Activated gamma-delta T cell (primary cell): ENCODE measurements at places on chromosomes 3 and 15.

DNA sequence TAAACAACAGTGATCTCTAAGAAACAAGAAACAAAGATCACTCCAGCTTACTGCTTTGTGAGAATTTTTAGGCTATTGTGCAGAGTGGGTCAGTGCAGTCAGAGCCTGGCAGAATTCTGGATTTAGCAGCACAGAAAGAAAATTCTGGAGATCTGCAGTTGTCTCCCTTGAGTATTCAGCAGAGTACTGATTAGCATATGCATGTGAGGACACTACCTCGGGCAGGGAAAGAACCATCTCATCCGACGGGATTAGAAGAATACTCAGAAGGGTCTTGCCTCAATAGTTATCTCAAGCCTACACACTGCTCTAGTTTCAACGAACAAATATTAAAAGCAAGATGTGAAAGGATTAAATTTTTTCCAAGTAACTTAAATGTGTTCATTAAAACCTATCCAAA, 70.7 kb downstream of the TRPC1 start:
- DNase-seq = no peak

- DNase-seq = no peak
These were observed 44.4 kb upstream of the C3orf38 start for GRCh38 chr3:88105325-88105724.

GRCh38 chr3:12405432-12406272, 78.6 kb upstream of the TSEN2 start:
- no peak for DNase-seq

- DNase-seq = no peak
These were observed 106.7 kb downstream of the DPH6 start for GRCh38 chr15:35439291-35439690.

- DNase-seq = no peak
These were observed 36.0 kb downstream of the BTLA start for GRCh38 chr3:112463250-112463649.

DNA sequence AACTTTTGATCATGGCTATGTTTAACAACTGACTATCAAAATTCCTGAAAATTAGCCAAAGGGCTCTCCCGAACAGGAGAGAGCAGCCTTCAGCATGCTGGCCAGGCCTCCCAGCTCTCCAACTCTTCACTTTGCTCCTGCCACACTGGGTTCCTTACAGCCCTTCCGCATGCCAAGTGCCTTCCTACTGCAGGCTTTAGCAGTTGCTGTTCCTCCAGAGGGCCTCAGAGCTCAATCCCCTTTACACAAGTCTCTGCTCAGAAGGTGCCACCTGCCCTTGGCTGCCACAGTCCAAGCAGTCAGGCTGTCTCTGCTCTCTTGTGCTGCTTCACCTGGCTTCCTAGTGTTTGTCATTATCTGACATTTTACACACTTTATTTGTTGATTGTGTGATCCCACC, 553.1 kb upstream of the PPP2R3A start:
- DNase-seq = no peak

- no peak for DNase-seq
These were observed 855.4 kb upstream of the ARPP21 start for GRCh38 chr3:34783876-34784275.

GRCh38 chr3:19489936-19490335, 341.6 kb downstream of the KCNH8 start:
- DNase-seq = no peak

DNA sequence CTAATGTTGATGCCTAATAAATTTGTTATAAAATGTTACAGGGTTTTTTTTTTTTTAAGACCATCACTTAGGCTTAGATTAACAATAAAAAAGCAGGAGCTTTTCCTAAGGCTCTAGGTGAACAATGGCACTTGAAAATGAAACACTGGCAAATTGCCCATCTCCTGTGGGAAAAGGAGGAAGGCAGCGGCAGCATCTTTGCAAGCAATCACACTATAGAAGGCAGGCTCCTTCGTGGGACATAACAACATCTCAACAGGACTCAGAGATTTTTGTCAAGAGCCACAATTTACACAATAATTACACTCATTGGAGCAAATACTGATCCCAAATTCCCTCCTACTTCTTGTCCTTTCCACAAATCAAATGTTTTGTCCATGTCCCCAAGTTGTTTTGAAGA, 646.7 kb downstream of the ROBO2 start:
- no peak for DNase-seq

DNA sequence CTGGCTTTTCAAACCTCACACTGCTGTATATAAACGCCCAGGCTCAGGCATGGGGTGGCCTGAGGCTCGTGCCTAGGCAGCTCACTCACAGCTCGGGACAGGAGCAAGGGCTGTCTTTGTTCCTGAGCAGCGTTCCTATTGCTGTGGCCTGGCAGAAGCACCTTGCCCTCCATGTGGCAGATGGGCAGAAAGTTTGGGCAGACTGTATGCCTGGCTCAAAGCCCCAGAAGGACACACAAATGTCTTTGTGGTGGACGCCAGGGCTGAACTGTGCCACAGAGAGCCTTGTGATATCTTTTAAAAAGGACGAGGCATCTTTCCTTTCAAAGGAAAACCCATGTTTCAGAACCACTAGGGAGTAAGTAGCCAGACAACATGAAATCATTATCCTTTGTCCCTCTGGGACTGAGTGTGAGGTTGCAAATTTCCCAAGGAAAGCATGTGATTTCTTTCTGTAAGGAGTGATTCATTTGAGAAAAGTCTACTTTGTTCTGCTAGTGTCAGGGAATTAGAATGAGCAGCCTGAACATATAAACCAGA, 29.3 kb upstream of the UBE2E1 start:
- DNase-seq = no peak

GRCh38 chr3:53123953-53124352, 6.3 kb downstream of the RFT1 start:
- no peak for DNase-seq

DNA sequence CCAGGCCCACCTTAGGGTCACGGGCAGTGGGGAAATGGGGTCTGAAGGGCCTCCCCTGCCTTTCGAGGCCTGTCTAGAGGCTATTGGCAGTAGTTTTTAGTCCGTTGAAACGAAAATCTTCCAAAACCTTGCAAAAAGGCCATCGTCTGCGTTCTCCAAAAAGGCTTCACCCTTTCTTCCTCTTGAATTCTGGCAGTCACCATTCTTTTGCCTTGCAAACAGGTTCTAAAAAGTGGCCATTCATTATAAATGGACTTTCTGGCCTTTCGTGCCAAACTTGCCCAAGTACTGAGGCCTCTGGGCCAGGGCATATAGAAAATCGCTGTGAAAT, 367 bp upstream of the TARS3 start:
- no peak for DNase-seq

DNA sequence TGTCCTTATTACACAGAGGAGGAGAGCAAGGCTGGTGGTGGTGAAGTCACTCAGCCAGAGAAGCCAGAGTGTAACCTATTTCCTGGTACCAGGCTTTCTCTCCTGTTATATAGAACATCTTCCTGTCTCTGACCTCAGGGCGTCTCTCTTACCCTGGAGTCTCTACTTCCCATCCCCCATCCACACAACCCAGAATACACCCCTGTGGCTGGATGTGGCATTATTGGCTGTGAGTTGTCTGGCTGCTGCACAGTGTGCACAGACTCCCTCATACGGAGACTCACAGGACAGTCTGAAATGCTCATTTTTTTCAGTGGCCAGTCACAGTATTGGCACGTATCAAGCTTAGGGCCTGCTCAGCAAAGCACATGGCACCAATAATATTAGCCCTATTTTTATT, 8.6 kb downstream of the PODXL2 start:
- no peak for DNase-seq

- no peak for DNase-seq
These were observed 46.6 kb upstream of the GOLGA8J start for GRCh38 chr15:30036036-30036703.

- DNase-seq = no peak
These were observed 130.1 kb downstream of the P2RY1 start for GRCh38 chr3:152964911-152965609.

DNA sequence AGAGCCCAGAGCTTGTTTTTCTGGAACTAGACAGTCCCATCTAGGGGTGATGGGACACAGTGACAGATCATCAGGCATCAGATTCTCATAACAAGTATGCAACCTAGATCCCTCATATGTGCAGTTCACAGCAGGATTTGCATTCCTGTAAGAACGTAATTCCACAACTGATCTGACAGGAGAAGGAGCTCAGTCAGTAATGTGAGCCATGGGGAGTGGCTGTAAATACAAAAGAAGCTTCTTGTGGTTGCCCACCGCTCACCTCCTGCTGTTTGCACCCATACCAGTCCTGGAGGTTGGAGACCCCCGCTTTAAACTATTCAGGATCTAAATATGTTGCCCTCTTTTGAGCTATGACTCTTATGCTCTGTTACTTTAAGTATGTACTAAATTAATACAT, 167.3 kb downstream of the ALCAM start:
- DNase-seq = no peak

GRCh38 chr3:13770170-13771169, 109.4 kb downstream of the WNT7A start:
- no peak for DNase-seq

DNA sequence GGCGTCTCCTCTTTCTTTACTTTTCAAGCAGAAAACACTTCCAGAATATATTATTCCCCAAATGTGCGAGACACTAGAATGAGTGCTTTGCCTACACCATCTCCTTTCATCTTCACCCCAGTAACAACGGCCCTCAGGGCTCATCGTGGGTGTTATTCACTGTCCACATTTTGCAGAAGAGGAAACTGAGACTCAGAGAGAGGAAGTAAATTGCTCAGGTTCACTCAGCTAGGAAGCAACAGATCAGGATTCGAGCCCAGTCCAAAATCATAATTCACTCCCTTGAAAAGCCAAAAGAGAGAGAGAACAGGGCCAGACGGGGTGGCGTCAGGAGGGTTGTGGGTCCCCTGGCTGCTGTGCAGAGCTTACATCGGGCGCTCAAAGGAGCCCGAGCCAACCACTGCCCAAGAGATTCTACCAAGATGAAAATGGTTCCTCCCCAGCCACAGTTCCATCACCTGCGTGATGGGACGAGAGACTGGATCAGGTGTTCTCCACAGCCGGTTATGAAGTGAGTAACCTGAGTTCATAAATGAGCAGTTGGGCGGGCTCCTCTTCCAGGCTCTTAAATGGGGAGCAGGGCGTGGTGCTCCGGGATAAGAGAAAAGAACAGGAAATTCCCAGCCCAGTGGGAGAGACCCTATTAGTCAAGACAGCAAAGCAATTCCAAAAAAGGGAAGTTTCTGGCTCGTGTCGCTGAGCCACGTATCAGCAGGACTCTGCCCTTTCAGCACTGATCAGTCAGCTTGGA, 48.6 kb upstream of the FLNB start:
- DNase-seq = no peak

DNA sequence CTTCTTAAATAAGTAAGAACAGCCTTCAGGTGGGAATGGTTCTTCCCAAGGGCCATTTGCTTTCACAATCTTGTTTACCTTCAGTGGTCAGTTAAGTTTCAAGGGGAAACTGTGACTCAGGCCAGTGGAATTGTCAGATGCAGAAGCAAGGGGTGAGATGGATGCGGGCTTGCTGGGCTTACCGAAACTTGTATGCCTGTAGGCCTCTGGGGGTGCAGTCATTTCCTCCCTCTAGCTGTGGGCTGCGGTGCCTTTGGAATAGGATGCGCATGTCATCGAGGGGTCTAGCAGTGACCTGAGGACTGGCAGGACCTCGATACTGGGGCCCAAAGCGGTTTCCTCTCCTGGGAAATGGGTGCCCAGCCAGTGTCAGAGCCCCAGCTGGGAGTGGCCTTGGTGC, 121.6 kb downstream of the EEFSEC start:
- DNase-seq = no peak

GRCh38 chr3:94065819-94066480, 3.1 kb downstream of the NSUN3 start:
- DNase-seq = no peak

GRCh38 chr3:71621825-71622537, 38.5 kb upstream of the FOXP1 start:
- DNase-seq = no peak

GRCh38 chr3:45704301-45704943, 15.2 kb downstream of the SACM1L start:
- DNase-seq = no peak
